ENCODE measurements at places on chromosomes 3 and 15.

GRCh38 chr15:77421370-77421700 is 647 bp downstream of the HMG20A start:
- peak; percentile 8 for DNase-seq

DNA sequence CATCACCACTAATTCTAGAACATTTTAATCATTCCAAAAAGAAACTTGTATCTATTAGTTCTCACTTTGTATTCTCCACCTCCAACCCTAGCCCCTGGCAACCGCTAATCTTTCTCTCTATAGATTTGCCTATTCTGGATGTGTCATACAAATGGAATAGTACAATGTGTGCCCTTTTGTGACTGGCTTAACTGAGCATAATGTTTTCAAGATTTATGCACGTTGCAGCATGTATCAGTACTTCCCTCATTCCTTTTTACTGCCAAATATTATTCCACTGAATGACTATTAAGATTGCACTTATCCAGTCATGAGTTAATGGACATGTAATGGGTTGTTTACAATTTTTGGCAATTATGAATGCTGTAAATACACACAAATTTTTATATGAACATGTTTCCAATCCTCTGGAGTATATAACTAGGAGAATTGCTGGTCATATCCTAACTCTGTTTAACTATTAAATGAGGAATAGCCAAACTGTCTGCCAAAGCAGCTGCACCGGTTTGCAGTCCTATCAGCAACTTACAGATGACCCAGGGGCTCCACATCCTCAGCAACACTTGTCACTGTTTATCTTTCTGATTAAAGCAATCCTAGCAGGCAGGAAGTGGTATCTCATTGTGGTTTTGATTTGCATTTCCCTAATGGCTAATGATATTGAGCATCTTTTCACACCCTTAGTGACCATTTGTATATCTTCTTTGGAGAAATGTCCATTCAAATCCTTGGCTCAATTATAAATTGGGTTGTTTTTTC is 42.9 kb downstream of the DCUN1D1 start:
- no peak for DNase-seq

- no peak for DNase-seq
Measured at GRCh38 chr15:27843146-27843545, 256.0 kb downstream of the OCA2 start.

DNA sequence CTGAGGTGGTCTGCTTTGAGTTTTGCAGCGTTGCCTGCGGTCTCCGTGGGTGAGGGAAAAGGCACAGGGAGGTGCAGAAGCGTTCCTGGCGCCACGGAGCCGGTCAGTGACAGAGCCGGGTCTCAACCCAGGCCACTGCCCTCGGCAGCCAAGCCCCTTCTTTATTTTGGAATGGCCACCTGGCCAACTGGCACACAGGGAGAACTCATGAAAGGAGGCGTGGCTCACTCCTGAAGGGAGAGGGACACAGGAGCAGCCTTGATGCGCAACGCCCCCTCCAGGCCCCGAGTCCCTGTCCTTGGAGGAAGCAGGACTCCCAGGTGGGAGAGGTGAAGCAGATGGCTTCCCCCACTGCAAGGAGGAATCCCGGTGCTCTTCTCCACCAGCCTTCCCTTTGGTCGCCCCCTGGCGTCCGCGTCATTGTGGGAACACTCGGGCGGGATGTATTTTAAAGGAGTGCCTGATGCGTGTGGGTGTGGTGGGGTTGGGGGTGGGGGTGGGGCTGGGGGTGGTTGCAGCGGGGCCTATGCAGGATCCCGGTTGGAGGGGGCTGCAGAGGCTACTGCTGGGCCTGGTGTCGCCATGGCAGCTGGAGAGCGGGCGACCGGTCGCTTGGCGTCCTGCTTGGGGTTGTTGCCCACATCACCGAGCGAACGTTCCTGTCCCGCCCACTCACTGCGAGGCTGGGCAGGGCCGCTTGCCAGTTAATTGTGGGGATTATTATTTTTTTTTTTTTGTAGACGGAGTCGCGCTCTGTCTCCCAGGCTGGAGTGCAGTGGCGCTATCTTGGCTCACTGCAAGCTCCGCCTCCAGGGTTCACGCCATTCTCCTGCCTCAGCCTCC is 32.6 kb downstream of the APBA2 start:
- DNase-seq = no peak

DNA sequence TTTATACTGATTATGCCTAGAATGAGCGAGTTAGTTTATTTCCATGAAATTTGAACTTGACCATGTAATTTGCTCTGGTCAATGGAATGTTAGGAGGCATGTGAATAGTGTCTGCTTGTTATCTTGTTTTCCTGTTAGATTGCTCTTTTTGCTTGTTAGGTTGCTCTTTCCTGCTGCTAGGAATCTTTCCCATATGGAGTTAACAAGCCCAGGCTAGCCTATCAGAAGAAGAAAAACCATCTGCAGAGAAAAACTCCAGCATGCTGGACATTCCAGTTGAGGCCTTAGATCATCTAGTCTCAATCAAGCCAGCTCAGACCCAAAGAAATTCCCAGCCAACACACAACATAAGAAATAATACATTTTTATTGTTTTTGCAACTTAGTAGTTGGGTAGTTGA is 470.2 kb upstream of the AGTR1 start:
- no peak for DNase-seq

DNA sequence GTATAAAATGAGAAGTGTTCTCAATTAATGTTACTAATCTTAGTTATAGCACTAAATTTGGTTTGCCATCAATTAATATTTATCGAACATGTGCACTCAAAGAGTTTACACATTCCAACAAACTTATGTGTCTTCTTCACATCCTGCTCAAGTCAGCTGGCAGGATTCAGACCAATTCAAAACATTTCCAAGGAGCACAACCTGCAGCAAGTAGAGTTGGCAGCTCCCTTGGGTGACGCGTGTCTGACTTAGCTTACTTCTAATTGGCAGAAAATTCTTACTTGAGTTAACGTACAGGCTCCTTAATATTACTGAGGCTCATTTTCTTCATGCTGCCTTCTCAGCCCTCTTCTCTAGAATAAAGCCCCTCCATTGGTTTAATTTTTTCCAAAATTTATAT is 110.4 kb upstream of the PFN2 start:
- DNase-seq = no peak

Measured in germinal center (tissue), 1 donor.